Fibroblast of the aortic adventitia (primary cell): ENCODE measurements at places on chromosomes 2 and 18. TPM values are rescaled to one million over a fixed set of nuclear protein-coding genes. Genes with fewer than 3 reads are reported as not detected.

Gene LRRC30
- not detected in 2 replicates for total RNA-seq

Gene ITPRIPL1
- 2.5 and 3.4 TPM in 2 replicates for total RNA-seq

Gene GPR45
- total RNA-seq = not detected in 2 replicates

Gene PLGLB2
- 2.3 TPM in 1 of 2 replicates, not detected in the other for total RNA-seq

Gene ASPRV1
- total RNA-seq = 0.54 TPM in 1 of 2 replicates, not detected in the other

DNA sequence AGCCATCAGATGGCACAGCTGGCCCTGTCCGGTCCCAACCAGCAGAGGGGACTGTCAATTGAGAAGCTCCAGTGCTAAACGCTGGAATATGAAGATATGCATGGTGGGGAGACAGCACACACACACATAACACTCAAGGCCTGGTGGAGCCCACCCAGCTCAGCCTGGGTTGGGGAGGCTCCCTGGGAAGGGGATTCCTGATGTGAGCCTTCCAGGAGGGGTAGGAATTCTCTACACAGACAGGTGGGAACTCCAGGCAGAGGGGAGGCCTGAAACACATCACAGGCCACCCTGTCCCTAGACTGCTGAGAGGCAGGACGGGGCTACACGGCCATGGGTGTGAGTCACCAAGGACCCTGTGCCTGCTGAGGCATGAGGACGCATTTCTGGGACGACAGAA lies 49.4 kb upstream of the SH3RF3 start:
- DNase-seq = no peak

DNA sequence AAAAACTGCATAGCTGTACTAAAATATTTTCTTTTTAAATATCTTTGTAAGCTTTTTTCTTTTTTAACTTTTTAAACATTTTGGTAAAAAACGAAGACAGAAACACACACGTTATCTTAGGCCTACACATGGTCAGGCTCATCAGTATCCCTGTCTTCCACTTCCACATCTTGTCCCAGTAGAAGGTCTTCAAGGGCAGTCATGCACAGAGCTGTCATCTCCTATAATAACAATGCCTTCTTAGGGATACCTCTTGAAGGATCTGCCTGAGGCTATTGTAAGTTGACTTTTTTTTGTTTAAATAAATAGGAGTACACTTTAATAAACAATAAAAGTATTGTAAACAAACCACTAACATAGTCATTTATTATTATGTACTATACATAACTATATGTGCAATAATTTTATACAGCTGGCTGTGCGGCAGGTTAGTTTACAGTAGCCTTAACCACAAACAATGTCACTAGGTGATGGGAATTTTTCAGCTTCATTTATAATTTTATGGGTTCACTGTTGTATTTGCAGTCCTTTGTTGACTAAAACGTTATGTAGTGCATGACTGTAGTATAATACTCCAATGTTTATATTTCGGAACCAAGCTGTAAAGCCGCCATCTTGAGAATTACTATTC lies 124.4 kb downstream of the MAP4K4 start:
- no peak for DNase-seq

DNA sequence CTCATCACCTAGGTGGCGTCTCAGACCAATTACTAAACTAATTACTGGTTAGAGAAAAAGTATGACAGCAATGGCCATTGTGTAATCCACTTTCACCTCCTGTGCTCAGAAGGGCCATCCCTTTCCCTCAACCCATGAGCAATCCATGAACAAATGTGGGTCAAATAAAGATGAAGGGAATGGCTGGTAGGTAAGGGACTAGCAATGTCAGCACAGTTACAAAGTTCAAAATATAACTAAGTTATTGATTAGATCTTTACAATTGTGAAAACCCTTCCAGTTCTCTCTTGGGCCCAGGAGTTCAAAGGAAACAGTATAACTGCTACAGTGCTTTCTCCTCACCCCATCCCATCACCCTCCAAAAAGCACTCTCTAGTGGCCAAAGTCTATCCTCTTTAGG lies 98.3 kb downstream of the DTNA start:
- no peak for DNase-seq

- peak; percentile 58 for DNase-seq
These were observed 144.1 kb downstream of the NCOA1 start for GRCh38 chr2:24635181-24635580.

DNA sequence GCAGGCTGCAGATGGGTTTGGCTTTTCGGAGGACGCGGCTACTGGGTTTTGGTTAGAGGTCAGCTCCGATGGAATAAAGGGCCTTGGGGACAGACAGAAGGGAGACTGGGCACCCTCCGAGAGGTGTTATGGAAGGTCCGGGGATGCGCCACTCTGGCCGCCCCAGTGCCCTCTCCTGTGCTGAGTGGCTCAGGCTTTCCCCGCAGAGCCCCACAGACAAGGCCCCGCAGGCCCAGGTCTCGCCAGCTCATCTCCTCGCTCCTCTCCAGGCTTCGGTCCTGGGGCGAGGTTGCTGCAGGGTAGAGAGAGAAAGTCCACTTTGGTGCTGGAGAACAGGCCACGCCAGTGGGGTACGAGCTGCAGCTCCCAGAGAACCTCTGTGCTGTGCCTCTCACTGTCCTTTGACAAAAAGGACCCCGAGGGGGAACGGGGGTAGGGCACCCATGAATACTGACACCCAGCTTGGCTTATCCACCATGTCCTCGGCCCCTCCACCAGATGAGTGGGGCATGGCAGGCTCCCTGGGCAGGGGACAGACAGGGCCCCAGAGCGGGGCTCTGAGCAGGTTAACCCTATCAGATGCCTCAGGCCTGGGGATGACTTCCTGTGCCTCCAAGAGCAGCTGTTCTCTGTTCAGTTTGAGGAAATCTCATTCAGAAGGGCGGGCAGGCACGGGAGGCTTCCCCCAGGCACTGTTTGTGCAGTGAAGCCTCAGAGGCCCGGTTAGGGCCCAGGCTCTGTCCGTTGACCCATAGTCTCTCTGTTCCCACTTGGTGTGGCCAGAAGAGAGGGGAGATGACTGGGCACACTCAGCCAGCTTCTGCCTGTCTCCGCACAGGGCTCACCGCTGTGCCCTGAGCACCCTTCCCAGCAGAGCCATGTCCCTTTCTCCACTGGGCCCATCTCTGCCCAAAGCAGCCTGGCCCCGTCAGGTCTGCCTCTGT lies 15.7 kb upstream of the CNNM3 start:
- no peak for DNase-seq

DNA sequence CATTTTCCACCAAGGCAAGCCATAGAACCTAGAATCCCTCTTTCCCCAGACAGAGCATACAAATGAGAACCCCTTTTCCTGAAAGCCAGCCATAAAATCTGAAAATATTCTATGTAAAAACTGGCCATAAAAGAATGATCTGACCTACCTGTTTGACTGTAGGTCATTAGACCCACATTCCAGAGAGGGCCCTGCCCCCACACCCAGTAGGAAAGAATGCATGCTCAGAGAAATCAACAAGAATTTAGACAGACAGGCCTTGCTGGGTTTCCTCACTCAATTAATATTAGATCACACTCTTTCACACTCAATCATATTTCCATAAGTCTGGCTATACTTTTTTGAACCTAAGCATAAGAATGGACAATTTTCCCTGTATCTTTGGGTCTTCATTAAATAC lies 929.5 kb downstream of the ERBB4 start:
- no peak for DNase-seq

- DNase-seq = no peak
These were observed 51.3 kb downstream of the NRP2 start for GRCh38 chr2:205733648-205734047.

DNA sequence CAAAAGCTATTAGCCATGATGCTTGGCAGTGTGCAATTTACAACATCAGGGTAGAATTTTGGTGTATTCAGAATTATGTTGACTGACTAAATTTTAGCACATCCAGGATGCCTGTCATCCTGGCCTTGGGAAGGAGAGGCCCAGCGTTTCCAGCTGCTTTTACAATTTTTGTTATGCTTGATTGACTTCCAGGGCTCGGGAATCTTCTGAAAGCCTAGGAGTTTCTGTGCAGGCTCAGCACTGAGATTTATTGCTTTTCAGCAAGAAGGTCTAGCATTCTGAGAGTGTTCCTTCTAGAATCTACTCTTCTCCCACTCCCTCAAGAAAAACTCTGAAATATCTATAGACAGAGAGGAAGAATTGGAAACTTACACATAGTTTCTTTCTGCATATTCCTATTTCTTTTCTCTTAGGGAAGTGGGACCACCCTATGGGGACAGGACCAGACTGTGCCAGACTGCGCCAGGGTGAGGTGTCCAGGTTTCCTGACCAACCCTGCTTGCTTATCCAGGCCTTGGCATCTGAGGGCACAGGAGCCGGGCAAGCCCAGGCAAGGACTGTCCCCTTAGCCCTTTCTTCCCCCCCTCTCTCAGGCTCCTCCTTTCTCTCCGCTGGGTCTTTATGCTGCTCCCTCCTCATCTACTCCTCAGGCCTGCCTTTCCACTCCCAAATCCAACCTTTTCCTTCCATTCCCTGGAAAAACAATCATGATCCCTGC lies 26.9 kb downstream of the MAIP1 start:
- no peak for DNase-seq

DNA sequence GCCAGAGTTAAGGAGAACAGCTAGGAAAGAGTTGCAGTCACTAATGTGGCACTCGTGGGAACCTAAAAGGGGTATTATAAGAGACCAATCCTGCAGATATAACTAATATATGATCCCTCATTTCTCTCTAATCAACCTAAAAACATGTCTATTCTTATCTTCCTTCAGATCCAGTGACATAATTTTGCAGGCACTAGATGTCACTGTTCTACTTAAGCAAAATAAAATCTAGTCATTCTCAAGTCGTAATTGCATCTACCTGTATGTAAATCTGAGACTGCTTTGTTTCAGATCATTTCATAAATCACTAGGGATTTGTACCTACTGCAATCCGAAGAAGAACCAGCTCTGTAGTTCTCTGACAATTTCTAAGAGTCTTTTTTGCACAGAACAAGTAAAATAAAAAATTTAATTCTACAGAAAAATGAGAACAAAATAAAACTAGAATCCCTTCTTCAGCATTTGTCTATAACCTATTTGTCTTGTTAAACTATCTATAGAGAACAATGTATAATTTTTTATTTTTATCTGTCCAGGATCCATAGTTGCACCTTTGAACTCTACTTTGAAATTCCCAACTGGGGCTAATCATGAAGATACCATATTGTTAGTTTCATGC lies 56.5 kb upstream of the ERBB4 start:
- peak; percentile 26 for DNase-seq

DNA sequence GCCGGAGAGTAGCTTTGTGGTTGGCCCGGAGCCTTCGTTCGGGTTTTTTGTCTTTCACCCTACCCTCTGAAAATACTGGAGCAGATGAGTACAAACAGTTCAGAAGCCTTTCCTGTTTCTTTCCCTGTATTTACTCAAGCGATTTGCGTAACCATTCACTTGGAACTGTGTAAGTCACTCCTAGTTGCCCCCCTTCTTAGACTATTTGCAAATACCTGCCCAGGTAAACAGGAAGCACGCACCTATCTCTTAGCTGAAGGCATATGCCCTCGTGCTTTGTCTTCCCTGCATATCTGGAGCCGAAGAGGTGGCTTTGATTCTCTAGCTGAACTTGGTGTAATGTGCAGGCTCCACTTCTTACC lies 1.4 kb downstream of the KCNS3 start:
- no peak for DNase-seq

DNA sequence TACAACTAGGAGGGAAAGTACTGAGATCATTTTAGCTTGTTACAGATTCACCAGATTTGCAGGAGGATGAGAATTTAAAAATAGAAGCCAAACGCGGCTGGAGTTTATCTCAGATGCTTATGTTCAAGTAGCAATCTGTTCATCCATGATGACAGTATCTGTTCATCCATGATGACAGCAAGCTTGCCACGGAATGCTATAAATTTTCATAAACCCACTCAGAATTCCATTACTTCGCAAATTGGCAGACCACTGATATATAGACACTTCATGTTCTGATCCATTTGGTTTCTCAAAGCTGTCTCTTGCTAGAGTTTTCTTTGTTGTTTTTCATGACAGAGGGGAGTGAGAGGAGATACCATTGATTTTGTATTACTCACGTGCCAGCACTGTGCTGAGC lies 84.2 kb downstream of the GAREM1 start:
- no peak for DNase-seq

DNA sequence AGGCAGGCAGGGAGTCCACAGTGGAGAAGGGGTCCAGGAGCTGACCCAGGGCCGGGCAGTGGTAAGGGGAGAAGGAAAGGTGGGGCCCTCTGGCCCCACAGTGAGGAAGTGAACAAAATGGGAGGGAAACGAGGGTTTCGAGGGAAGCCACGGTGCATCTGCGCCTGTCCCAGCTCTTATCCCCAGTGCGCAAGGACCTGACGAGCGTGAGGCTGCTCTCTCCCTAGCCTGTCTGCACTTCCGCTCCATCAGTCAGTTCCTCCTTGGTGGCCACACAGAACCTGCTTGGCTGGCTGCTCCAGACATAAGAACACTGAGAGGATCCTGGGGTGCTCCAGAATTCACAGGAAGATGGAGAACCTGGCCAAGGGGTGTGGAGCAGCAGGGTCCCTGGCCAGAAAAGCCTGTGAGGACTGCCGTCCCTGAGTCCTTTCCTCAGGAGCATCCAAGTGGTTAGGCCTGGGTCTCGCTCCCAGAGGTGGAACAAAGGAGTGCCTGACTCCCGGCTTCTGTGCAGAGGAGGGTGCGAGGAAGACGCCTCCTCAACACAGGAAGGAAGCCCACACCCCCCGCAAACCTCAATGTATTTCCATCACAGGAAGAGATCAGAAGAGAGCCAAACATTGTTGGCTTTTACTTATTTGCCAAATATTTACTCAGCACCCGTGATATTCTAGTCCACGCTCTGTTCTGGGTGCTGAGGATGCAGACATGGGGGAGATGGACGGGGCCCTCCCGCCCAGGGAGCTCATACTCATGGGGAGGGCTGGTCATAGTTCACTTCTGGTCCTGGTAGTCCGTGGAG lies 43.7 kb upstream of the SEMA4C start:
- no peak for DNase-seq

- no peak for DNase-seq
These were observed 234.2 kb downstream of the TPGS2 start for GRCh38 chr18:36594621-36595020.

DNA sequence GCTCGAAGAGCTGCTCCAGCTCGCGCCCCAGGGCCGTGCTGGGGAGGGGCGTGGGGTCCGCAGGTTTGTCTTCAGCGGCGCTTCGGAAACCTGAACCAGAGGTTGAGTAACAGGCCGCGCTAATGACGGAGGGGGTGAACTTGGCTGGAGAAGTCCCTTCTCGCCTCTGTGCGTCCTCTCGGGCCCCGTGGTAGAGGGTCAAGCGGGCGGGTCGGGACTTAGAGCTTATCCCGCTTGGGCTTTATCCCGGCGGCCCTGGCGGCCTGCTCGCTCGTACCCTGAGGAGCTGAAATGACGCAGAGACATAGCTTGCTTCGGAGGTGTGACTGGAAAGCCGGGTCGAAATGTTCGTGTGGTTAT lies 479 bp downstream of the RNMT start:
- DNase-seq = no peak

DNA sequence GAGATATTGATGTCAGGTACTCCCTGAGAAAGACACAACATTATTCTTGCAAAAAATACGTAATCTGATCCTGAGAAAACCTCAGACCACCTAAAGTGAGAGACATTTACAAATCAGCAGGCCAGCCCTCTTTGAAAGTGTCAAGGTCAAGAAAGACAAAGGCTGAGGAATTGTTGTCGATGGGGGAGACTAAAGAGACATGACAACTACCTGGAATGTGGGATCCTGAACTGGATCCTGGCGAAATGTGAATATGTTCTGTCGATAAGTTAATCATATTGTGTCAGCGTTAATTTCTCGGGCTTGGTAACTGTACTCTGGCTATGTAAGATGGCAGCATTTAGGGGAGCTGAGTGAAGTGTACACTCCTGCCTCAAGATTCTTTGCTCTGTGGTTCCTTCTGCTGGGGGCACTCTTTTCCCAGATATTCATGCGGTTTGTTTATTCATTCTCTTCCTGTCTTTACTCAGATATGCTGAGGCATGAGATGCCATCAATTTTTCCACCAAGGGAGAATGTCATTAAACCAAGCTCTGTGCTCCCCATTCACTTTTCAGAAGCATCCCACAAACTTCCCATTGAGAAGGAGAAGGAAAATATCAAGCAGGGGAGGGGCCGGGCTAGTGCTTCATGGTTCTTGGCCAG lies 154.9 kb downstream of the CAPN13 start:
- no peak for DNase-seq
